ENCODE measurements at places on chromosomes 7 and 10. TPM values are rescaled to one million over a fixed set of nuclear protein-coding genes. Genes with fewer than 3 reads are reported as not detected.
A peak's percentile ranks its signal among the peaks of the same experiment; 100 is the strongest.

The CH25H gene
- 0.86 TPM for polyA plus RNA-seq

The PLOD3 gene
- polyA plus RNA-seq, result 90.9 TPM

The TFEC gene
- polyA plus RNA-seq, result not detected

The MPP7 gene
- polyA plus RNA-seq, result 1.8 TPM

The C7orf57 gene
- 0.07 TPM for polyA plus RNA-seq

The ACHE gene
- polyA plus RNA-seq, result 0.05 TPM

The AKR1D1 gene
- polyA plus RNA-seq, result not detected

The STEAP4 gene
- polyA plus RNA-seq, result not detected

The TAS2R41 gene
- not detected for polyA plus RNA-seq

The AOAH gene
- not detected for polyA plus RNA-seq

The ZNF488 gene
- polyA plus RNA-seq, result 0.17 TPM

The ARPC1B gene
- 642 TPM for polyA plus RNA-seq

The TAS2R3 gene
- polyA plus RNA-seq, result 0.29 TPM

GRCh38 chr10:97065128-97065527 lies 120.6 kb downstream of the SLIT1 start:
- DNase-seq, result no peak

DNA sequence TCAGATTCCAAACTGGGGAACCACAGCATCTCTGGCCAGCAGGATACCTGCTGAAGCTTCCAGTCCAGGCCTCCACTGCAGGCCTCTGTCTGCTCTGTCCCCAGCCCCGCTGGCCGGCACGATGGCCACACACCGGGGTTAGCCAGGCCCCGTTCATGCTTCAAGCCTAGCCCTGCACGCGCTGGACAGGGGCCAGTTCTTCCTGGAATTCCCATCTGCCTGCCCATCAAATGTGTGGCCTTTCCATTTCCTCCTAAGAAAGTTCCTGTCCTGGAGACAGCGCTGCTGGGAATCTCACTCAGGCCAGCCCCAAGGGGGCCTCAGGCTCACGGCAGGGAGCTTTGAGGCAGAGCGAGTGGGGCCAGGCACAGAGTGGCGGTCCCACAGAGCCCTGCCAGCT lies 18.0 kb downstream of the SH2B2 start:
- DNase-seq, result no peak

DNA sequence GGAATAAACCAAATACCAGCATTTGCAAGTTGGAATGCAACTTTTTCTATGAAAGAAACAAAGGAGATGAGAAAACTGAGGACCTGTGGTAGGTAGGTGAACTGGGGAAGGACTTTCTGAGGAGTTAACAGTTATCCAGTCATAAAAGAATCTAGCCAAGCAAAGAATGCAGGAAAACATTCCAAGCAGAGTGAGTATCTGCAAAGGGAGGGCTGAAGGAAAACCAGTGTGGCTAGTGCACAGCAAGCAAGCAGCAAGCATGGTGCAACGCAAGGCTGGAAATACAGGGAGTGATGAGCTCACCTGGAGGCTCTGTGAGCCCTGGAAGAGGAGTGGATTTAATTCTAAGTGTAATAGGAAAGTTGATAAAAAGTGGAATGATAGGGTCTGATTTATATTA lies 44.0 kb downstream of the RTKN2 start:
- no peak for DNase-seq

DNA sequence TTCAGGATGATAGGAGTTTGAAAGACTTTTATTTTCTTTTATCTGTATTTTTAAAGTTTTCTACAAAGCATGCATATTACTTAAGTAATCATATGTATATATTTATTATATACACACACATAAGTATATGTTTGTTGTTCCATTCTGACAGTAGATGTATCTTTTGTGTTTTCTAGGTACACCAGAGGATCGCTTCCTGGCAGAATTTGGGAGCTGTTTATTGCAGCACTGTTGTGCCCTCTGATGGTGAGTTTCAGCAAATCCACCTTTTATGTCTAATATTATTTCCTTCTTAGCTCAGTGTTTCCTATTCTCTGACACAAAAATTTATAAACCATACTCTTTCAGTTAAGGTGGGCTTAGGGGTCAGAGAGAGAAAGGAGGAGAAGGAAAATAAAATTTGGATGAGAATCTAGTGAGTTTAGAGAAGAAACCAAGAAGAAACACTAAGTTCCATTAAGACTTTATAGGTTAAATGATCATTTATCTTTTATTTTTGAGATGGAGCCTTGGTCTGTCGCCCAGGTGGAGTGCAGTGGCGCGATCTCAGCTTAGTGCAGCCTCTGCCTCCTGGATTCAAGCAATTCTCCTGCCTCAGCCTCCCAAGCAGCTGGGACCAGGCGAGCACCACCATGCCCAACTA lies 59.2 kb upstream of the OIT3 start:
- peak; percentile 4 for DNase-seq

DNA sequence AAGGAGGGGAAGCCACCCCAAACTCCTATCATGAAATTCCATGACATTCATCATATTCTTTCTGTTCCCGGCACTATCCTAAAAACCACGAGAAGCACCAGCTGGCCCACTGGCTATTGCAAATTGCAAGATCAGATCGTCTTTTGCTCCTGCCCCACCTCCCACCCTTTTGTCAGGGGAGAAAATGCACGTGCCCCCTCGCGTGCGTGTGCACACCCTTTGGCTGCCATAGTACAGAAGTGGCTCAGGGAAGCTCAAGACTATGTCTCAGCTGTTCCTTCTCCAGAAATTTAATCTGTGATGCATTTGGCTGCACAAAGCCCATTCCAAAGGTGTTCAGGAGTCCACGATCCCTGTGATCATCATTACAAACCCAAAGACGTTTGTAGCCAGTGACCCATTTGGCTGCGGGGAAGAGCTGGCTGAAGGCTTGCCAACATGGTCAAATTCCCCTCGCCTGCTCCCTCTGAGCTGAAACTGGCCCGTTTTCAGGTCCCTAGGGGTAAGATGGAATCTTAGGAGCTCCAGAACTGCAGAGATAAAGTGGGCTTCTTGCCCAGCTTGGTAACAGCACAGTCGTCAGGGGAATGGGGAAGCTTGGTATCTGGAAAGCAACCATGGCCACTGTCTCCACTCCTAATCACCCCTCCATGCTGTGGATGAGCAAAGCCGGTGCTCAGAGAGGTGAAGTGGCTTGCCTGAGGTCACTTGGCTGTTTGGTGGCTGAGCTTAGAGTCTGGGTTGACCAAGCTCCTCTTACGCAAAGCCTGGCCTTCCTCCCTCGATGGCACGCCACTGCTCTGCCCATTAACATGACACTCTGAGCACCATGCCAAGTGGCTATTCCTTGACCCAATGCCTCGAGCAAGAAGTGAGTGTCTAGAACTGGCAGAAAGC lies 155.4 kb downstream of the NEURL1 start:
- no peak for DNase-seq

- DNase-seq, result no peak
Observed at GRCh38 chr7:131502810-131503508, 53.5 kb downstream of the PODXL start.

GRCh38 chr7:22601812-22602565 lies 102.0 kb upstream of the STEAP1B start:
- DNase-seq, result no peak

DNA sequence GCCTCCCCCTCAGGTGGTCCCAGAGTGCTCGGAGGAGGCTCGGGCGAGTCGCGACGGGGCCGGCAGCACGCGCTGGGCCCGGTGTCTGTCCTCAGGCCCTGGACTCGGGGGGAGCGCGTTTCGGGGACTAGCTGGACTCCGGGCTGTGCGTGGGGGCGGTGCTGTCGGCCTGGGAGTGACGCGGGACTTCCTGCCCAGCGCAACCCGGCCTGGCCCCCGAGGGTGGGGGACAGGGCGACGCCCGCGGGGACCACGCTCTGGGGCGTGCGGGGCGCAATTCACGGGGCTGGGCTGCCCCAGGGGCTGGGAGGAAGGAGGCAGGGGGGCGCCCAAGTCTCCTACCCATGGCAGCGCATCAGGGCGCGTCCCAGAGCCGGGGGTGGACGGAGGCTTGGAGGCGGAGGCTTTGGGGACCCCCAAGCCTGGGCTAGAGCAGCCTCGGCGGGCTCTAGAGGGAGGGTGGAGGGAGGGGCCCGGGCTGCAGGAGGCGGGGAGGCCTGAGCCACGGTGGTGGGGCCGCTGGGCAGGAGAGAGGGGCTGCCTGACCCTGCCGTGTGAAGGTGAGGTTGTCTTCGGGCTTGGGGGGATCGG lies 2.3 kb upstream of the VENTX start:
- no peak for DNase-seq

DNA sequence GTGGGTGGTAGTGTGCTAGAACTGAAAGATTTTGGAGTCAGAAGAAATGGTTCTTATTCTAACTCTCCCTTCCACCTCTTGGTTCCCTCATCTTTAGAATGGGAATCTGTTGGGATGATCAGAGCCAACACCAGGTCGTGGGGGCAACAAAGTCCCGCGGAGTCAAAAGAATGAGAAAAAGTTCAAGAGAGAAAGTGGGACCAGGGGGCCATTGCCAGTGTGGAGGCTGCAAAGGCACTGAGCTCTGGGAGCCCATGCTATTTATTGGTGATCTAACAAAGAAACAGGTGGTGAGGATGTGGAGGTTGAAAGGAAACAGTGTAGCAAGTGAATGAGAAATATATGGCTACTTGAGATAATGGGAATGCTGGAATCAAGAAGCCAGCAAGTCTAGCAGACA lies 29.4 kb downstream of the AGAP4 start:
- no peak for DNase-seq

DNA sequence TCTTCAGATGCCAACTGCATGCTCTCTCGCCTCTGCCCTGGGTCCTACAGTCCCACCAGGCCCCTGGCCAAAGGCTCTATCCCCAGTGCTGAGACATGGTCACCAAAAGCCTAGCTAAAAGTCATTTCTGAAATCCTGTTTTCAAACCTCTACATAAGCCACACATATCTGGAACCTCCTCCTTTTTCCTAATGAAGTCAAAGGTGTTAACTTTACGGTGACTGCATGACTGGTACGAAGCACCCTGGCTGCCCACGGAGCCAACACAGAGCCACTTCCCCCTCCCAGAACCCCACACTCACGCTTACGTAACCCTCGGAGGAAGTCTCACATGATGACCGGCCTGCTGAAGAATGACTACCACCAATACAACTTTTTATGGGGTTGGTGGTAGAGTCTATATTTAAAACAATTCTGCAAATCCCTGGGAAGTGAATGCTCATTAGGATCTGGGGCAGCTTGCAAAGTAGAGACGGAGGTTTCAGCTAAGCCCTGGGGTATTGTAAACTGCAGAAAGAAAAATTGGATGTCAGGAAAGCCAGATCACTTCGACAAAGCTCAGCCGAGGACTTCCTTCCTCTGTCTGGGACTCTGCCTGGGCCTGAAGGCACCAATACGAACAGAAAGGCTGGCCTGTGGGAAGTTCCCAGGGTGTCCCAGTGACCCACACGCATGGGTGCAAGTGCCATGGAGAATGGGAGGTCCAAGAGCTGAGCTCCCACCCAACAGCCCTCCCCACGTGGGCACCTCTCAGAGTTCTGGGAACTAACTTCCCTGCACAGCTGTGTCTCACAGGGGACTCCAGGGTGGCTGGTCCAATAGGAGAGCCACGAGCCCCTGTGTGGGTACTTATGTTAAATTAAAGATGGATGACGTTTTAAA lies 50.7 kb downstream of the PDGFA start:
- DNase-seq, result peak; percentile 35

DNA sequence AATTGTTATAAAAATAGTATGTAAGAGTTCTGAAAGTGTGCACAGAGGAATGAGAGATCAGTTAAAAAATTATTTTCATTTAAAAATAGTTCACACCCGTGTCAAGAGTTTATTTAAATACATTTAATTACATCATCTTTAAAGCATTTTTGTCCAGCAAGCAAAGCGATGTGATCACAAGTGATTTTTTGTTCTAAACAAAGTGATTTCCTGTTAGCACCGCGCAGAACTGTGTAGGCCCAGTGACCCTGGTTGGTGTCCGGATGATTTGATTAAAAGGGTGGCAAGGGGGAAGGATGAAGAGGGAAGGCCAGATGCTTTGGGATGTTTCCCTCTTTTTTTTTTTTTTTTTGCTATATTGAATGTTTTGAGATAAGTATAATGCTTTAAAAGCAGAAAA lies 227.8 kb upstream of the PITRM1 start:
- no peak for DNase-seq

DNA sequence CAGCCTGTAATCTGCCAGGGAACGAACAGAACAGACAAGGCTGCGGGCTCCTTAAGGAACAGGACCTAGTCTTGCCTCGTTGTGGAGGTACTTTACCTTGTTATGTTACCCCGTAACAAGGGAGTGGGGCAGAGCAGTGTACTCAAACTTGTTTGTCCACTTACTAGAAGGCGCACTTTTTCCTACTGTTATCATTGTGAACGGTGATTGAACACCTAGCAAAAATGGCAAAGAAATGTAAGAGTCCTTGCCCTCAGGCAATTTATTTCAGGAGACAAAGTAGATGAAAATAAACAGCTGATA lies 620 bp upstream of the IMPDH1 start:
- DNase-seq, result no peak

DNA sequence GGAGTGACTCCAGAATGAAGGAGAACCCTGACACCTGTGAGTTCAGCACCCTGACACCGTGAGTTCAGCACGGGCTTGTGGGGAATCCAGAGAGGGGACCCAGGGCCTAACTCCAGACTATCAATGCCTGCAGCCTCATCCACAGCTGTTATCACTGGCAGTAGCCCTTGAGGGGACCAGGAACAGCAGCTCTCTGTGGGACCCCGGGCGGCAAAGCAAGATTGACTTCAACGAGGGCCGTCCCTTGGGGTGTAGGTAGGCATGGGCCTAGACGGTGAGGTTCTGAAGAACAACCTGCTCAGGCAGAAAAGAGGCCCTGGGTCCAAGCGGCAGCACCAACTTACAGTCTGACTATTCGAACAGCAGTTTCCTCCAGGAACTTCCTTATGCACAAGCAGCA lies 8.9 kb downstream of the GRID1 start:
- DNase-seq, result no peak

GRCh38 chr7:64871761-64872160 lies 31.3 kb upstream of the ZNF273 start:
- no peak for DNase-seq

- no peak for DNase-seq
Observed at GRCh38 chr10:61812052-61812721, 89.3 kb upstream of the ARID5B start.

DNA sequence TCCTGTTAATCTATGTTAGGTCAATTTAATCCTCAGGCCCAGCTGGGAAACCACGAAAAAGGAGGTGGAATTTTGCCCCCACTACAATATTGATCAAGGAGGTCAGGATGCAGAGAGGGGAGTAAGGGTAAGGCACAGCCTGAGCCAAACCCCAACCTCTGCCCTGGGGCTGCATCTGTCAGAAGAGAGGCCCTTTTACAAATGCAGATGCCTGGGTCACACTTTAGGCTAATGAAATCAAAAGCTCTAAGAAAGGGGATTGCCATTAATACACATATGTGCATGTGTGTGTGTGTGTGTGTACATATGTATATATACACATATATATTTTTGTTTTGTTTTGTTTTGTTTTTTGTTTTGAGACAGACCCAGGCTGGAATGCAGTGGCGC lies 25.5 kb upstream of the TRUB1 start:
- no peak for DNase-seq

- DNase-seq, result no peak
Observed at GRCh38 chr7:102326157-102326889, 29.9 kb downstream of the SPDYE6 start.

DNA sequence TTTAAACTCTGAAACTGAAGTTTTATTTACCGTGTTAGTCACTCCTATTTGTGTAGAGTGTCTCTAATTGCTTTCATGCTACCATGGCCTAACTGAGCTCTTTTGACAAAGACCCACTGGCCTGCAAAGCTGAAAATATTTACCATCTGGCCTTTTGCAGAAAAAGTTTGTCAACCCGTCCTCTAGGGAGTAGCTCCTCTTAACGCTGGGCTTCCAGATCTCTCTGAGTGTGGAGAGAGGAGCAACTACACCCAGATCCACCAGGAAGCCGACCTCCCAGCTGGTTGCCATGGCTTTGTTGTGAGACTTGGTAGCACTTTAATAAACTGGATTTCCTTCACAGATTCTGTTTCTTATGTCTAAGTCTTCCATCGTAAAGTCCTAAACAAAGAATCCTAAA lies 4.2 kb upstream of the C10orf71 start:
- no peak for DNase-seq
